A172 (cell line): ENCODE measurements at places on chromosomes 4 and X.

- DNase-seq: no peak
Observed at GRCh38 chr4:76823495-76823894, 74.4 kb downstream of the SOWAHB start.

DNA sequence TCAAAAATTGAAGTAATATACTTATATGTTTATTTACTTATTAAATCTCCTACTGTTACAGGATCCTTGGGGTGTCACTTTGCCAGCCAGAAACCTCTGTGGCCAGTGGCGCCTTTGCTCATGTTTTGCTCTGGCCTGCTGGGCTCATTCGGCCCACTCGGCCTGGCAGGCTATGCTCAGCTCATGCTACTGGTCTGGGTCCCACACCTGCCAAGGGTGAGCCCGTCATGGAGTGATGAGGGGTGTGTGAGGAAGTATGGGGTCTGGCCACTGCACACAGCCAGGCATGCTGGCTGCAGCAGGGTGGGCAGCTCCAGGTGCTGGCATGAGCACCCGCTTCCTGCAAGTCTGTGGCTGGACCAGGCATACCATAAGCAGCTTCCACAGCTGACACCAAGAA, 25.1 kb downstream of the ADH7 start:
- DNase-seq: no peak

GRCh38 chrX:101693476-101693875, 33.8 kb upstream of the ARMCX2 start:
- DNase-seq: no peak

DNA sequence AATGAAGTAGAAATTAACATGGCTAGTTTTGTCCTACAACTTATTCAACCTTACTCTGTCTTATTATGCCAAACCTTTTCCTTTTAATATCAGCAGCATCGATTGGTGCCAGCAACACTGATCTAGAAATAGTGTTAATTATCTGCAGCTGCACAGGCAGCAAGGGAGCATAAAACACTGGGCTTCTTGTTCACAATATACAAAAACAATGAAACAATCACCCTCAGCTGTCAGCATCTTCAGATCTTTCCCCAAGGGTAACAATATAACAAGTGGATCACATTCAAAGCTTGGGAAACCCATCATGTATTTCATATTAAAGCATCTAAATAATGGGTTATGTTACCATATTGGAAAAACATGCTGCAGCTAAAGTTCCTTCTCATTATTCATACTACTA, 238.1 kb downstream of the SPOCK3 start:
- no peak for DNase-seq

- DNase-seq: peak; percentile 61
Observed at GRCh38 chr4:6372649-6373525, 99.5 kb downstream of the PPP2R2C start.

DNA sequence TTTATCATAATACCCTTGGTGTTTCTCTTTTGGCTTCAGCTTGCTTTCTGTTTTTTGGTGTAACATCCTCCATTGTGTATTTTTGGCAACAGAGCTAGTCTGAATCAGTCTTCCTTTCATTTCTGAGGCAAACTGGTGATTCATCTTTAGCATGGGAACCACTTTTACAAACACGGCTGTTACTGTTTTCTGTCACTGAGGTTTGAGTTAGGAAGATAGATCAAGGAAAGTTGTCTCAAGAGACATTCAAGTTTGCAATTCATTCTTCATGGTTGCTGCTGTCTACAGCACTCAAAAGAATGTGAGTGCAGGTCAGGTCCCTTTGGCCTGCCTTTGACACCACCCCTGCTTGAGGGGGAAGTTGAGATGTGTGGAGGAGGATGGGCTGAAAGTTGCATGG, 36.3 kb downstream of the IL21 start:
- DNase-seq: peak; percentile 68

GRCh38 chr4:53205970-53206369, 159.9 kb downstream of the SCFD2 start:
- DNase-seq: no peak

DNA sequence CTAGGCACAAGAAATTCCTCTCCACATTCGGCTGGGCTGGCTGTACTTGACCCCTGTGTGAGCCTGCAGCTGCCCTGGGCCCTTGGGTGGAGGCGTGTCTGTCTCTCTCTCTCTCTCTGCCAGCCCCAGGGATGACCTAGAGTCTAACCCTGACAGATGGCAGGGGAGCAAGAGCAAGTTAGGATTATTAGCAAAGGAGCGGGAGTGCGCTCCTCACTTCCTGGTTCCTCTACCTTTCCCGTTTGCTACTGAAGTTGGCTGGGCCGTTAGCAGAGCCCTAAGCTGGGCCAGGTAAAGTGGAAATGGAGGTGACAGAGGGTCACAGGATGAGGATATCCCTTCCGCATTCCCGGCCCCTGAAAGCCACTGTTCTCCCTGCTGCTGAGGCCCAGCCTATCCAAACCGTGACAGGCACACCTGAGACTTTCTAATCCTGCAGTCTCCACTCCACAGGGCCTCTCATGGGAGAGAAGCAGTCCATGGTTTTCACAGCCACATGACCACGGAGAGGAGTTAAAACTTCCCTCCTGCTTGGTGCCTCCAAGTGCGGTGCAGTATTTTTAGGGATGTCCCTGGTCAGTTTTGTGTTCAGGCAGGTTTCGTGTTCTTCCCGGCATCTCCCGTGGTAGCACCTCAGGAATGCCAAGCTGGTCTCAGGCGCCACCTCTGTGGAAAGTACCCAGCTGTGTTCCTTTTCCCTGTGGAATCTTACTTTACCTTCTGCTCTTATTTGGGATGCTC, 79.3 kb downstream of the CLDN22 start:
- no peak for DNase-seq

DNA sequence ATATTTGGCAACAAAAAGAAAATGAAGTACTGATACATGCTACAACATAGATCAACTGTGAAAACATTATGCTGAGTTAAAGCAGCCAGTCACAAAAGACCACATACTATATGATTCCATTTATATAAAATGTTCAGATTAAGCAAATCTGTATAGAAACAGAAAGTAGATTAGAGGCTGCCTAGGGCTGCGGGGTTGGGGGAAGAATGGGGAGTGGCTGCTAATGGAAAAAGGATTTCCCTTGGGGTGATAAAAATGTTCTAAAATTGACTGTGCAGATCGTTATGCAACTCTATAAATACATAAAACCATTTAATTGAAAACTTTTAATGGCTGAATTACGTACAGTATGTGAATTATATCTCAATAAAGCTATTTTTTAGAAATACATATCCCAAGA, 46.8 kb downstream of the NEK1 start:
- no peak for DNase-seq

- DNase-seq: peak; percentile 18
Observed at GRCh38 chr4:19030048-19030447, 1008.5 kb upstream of the LCORL start.

DNA sequence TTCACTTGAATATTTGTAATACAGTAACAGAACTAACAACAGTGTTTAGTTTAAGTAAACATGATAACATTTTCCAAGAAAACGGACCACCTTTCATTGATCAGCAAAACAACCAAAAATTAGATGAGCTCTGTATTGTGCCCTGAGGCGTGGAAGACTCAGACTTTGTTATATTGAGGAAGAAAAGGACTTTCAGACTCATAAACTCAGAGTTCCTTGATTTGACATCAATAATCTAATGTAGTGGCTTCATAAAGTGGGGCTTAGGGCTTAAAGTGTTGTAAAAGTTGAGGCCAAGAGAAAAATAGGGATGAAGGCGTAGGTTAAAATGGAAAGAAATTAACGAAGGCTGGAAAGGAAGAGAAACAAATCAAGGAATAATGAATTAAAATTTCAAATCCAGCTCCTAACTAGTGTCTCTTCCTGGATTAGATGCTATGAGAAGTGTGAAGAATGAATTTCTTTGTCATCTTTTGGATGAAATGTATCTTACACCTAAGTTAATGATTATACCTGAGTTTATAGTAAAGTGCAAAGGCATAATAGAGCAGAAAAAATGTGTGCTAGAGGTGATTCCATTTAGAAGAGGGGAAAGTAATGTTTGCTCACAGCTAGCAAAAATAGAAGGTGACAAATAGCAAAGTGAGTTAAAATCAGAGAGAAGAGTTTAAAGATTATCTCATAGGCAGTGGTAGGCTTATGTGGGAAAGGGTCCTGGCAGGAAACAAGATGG, 19.8 kb upstream of the GLRA2 start:
- DNase-seq: no peak

- peak; percentile 57 for DNase-seq
Observed at GRCh38 chrX:148928811-148929210, 428.4 kb downstream of the AFF2 start.

- DNase-seq: no peak
Observed at GRCh38 chr4:71711044-71711984, 72.6 kb downstream of the GC start.

GRCh38 chr4:159060161-159060560, 42.7 kb upstream of the RAPGEF2 start:
- no peak for DNase-seq
